Substantia nigra (tissue), 51 donors: ENCODE measurements at places on chromosomes 3 and 15.

DNA sequence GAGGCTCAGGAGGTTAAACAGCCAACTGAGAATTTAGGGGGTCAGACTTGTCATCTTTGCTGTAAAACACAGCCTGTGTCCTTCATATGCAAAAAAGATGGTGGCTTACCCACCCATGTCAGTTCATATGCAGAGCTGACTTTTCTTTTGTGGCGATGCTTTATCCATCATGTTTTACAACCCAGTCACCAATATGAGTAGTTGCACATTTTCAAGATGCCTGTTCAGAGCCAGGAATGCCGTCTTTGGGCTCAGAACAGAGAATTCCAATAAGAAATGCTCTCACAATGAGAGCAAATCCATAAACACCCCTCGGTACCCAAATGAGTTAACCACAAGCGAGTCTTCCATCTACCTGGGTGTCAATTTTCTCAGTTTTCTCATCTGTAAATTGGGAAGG, 83.6 kb downstream of the TIGIT start:
- DNase-seq = no peak

- no peak for DNase-seq
Measured at GRCh38 chr3:26281284-26281985, 341.1 kb upstream of the LRRC3B start.

- DNase-seq = no peak
Measured at GRCh38 chr3:116067326-116067725, 378.0 kb downstream of the LSAMP start.

DNA sequence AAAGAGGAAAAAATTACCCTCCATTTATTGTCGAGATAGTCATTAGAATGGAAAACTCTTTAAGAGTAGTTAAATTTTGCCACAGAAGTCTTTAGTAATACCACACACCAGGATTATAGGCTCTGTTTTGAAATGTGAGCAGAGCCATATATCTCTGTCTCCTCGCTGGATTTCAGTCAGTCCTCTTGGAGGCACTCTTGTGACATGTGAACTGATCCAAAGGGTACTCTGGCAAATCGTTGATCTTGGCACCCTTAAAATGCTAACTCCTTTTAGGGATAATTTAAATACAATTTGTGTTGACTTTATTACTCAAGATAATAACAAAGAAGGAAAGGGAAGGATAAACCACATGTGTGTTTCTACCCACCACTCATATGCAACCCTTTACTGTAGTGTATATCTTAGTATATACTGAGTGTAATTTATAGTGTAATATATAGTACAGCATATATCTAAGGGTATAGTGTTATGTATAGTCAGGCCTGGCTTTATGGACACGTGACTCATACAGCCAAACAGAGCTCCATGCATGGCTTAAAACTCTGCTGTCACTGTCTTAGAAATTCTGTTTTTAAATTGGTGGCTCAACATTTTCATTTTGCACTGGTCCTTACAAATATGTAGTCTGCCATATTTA, 12.3 kb upstream of the KPNA4 start:
- no peak for DNase-seq

DNA sequence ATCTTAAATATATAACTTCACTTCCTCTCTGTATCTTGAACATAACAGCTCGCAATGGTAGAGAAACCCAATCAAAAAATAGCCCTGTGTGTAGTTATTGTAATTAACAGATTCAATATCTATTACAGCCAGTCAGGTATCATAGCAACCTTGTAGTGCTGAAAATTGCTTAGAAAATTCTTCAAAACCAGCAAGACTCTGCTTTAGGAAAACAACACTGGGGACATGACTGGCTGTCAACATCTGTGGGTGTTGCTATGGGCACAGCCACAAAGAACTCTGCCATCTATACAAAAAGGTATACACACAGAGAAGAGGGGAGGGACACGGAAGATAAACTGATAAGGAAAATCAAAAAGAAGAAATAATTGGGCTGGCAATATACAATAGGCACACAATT, 101.2 kb downstream of the WDR72 start:
- no peak for DNase-seq

DNA sequence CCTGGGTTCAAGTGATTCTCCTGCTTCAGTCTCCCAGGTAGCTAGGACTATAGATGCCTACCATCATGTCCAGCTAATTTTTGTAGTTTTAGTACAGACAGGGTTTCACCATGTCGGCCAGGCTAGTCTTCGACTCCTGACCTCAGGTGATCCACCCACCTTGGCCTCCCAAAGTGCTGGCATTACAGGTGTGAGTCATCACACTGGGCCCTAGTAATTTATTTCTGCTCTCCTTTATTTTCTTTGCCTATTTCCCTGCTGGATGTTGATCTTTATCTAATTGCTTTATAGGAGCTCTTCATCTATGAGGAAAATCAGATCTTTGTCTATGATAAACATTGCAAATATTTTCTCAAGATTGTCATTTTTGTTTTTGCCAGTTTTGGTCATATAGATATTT, 31.7 kb downstream of the UQCC5 start:
- no peak for DNase-seq

DNA sequence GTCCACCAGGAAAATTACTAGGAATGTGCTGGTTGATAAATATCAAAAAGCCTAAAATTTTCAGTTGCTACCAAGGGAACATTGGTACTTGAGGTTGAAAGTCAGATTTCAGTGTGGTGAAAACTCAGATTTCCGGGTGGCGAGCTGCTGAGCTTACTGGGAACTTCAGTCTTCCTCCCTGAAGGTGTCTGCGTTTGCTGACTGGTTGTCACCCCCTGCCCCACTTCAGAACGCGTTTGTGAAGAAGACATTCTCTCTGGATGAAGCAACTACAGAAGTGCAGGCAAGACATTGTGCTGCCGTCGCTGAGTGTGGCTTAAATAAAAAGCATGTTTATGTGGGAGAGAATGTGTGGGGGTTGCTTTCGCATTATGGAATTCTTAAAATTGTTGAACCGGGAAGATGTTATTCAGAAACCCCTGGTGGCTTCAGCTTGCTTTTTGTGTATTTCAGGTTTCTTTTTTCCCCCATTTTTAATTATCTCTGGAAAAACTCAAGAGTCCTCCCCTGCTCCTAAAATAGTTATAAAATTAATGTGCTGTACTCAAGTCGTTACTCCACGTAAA, 7.1 kb downstream of the FAM81A start:
- no peak for DNase-seq

- DNase-seq = no peak
Measured at GRCh38 chr3:182940266-182940808, 40.0 kb downstream of the DCUN1D1 start.

DNA sequence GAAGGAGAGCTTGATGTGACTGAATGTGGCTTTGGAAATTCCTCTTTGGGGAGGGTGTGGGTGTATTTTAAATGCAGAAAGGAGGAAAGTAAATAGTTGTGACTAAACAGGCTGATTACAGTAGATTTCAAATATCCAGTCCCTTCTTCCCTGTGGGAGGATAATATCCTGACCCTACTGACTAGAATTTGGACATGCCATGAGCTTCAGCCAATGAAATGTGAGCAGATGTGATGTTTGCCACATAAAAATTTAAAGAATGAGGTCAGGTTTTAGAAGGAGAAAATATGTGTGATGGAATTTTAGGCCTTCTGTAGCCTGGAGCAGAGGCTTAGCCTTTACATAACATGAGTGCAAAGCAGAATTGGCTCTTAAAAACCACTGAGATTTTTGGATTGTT, 1218.9 kb downstream of the ROBO2 start:
- DNase-seq = no peak

DNA sequence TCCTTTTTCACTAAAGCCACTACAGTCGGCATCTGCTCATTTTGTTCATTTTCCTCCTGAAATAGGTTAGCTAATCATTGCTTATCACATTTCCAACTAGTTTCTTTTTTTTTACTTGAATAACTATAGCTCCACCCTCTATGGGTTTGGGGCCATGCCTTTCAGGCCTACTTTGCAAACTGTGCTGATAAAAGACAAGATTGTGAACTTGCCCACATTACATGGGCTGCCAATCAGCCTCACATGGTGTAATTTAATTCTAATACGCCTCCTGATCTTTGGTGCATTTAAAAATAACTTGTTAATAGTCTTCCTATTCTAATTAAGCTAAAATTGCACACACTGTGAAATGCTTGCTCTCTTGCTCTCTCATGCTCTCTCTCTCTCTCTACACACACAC, 90.5 kb downstream of the TGFBR2 start:
- no peak for DNase-seq

DNA sequence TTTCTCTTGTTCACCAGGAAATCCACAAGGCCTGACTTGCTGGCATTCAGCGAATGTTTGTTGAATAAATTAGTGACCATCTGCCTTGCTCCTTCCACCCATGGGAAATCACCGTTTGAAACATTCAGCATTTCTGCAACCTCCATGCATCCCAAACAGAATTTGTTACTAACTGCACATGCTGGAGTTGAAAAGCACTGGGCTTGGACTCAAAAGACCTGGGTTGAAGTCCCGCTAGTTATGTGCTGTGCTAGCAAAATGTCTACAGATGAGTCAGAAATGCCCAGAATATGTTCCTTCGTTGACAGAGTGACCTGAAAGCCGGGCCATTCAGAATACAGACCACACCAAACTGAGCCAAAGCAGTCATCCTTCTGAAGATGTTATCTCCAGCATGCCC, 144.6 kb downstream of the ALDH1A2 start:
- DNase-seq = no peak

- no peak for DNase-seq
Measured at GRCh38 chr3:175735866-175736265, 876.7 kb downstream of the NAALADL2 start.

- no peak for DNase-seq
Measured at GRCh38 chr15:24898715-24899272, 56.0 kb upstream of the SNRPN start.

DNA sequence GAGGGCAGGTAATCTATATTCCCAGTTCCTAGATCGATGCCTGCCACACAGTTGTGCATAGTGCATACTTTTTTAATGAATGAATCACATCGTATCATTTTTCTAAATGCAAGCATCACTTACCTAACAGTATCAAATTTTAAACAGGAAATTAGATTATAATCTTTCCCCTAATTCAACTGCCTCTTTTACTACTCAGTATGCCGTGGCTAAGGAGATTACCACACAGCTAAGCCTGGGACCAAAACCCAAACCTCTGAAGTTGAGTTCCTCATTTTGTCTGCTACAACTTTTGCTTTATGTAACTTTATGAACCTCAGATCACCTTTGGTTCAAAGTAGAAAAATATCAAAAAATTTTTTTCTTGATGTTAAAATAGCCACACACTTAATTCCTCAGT, 53.2 kb upstream of the FNDC3B start:
- DNase-seq = no peak

DNA sequence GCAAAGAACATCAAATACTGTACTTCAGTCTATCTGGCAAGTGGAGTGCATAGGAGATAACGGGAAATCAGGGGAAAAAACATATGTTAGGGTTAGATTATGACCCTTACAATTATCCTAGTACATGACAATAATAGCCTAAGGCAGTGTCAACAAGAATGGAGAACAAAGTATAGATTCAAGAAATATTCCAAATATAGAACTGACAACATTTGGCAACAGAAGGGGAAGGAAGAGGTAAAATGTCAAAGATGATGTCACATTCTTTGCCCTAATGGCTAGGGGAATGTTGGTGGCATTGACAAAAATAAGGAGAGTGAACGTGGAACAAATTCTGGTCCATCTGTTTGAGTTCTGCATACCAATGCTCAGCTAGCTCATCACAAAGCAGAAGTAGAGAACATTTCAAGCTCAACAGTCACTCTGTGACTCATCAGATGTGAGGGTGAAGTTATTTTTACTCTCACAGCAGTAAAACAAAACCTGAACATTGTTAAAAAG, 15.5 kb upstream of the ATP8B4 start:
- DNase-seq = no peak

DNA sequence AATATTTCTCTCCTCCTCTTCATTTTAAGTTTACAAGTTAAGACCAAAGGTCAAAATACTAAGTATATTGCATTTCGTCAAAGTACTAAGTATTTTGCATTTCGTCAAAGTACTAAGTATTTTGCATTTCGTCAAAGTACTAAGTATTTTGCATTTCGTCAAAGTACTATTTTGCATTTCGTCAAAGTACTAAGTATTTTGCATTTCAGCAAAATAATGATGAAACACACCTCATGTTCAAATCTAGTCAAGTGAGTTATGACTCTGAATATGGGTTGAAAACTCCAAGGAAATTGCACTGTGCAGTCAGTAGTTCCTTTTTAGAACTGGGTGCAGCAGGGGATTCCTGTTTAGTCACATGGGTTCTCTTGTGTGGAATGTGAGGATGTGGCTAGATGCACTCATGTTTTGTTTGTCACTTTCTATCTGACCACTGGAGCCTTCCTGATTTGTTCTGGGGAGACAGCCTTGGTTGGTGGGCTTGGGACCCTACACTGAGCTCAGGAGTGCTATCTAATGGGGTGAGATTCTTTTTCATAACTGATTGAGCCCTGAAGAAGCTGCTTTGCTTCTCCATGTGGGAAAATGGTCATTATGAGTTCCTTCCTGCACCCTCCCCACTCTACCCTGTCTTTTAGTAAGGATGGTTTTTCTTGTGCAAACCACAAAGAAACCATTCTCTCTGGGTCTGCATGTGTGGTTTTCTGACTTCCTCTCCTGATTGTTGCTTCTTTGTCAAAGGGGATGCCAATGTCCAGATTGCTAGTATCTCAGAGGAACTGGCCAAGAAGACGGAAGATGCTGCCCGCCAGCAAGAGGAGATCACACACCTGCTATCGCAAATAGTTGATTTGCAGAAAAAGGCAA, 73.4 kb downstream of the CCK start:
- DNase-seq = no peak
